Left cardiac atrium (tissue), 4 donors: ENCODE measurements at places on chromosomes 1 and 21. TPM values are rescaled to one million over a fixed set of nuclear protein-coding genes. Genes with fewer than 3 reads are reported as not detected.

DNA sequence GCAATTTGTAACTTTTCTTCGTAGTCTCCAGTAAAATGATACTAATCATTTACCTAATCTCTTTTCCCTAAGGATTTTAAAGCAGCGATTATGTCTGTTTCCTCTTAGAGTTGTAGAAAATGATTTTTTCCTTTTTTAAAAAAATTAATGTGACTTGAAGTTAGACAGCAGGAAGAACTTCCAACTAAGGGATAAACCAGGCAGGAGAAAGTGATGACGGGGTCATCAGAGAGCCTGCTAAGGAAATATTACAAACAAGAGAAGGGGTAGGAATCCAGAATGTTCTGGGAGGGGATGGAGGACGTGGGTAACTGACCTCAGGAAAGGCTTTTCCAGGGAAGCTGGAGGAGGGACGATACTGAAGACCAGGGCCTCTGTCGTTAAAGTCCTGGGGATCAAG is 8.8 kb upstream of the ETV3L start:
- no peak for DNase-seq

DNA sequence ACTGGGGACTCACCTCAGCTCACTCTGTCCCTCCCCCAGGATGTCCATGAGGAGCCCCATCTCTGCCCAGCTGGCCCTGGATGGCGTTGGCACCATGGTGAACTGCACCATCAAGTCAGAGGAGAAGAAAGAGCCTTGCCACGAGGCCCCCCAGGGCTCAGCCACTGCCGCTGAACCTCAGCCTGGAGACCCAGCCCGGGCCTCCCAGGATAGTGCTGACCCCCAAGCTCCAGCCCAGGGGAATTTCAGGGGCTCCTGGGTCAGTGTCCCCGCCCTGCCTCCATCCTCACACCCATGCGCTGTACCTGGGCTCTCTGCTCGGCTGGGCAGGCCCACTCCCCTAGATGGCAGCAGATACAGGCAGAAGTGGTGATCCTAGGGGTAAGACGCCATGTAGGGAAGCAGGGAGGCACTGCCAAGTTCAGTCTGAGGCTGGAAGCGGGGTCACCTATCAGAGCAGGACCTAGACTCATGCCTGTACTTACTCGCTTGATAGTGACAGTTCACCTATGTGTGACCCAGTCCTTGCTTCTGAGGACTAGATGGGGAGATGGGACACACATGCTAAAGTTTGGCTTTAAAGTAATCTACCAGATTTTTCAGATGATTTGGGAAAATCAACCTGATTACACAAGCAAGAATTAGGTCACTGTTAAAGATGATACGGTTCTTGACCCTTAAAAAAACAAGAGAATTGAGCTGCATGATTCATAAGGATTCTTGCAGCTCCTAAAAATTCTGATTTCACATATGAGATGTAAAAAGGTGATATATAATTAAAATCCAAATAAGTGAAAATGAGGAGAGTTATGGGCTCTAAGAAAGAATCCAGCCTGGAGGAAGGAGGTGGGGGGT is 38.7 kb downstream of the ETNK2 start:
- no peak for DNase-seq

GRCh38 chr1:64519901-64520300 is 50.0 kb downstream of the CACHD1 start:
- DNase-seq = no peak

ZNF683 gene
- 0.35 TPM for total RNA-seq

HNRNPCL2 gene
- not detected for total RNA-seq

CLCA4 gene
- total RNA-seq = not detected

DNA sequence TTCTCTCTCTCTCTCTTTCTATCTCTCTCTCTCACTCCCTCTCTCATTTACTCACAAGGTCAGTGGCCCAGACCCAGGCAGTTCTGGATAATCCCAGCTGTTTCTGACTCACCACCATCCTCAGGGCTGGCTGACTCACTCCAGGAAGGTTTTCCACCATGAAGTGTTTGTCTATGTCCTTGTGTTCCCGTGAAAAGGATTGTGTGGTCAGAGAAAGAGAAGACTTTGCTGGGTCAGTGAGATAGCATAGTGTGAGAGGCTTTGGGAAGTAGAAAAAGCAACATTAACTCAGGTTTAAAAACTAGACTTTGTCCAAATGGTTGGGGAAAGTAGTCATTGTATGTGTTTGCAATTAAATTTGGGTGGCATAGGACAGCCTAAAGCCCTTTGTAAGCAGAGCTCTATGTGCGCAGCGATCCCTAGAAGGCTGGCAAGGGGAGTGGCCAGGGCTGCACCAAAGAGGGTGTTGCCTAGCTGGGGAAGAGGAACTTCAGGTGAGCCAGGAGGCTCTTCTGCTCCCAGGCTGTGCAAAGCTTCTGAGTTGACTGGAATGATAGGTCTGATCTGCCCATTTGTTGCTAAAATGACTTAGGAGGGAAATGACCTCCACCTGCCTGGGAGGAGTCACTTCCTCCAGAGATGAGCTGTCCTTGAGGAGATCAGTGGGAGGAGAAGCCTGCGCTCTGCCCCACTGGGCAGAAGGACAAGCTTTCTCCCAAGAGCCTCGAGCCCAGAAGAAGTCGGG is 4.9 kb upstream of the CAPN2 start:
- DNase-seq = peak; percentile 80
